ENCODE measurements at places on chromosomes 12 and 14. TPM values are rescaled to one million over a fixed set of nuclear protein-coding genes. Genes with fewer than 3 reads are reported as not detected.

DNA sequence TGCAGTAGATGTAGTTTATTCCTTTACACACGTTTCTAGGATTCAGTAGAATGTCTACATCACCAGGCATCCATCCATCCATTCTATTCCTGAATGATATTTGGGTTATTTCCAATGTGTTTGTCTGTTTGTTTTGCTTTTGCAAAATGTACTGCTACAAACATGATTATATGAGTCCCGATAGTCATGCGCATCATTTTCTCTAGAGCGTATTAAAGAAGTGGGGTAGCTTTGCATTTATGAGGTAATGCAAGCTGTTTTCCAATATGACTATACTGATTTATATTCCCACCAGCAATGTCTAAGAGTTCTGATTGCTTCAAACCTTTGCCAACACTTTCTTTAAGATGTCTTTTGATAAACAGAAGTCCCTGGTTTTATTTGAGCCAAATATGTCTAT, 253.2 kb downstream of the NOVA1 start:
- H3K4me1 ChIP-seq: no peaks in the 10 kb centered on the region
- no peaks in the 10 kb centered on the region for H3K27me3 ChIP-seq
- H3K27ac ChIP-seq: no peak overlapping the region
- no peaks in the 10 kb centered on the region for H3K36me3 ChIP-seq

- peaks cover 22% of the 10 kb centered on the region for H3K4me1 ChIP-seq
- no peak for DNase-seq
- no peaks in the 10 kb centered on the region for H3K27me3 ChIP-seq
Observed at GRCh38 chr14:100827101-100828021, 1.4 kb downstream of the MEG3 start.

GRCh38 chr12:19893514-19893913, 454.2 kb downstream of the AEBP2 start:
- H3K27ac ChIP-seq: no peak overlapping the region
- H3K4me1 ChIP-seq: peaks cover 3% of the 10 kb centered on the region
- no peaks in the 10 kb centered on the region for H3K27me3 ChIP-seq
- DNase-seq: no peak

- no peak overlapping the region for H3K4me3 ChIP-seq
- no peaks in the 10 kb centered on the region for H3K36me3 ChIP-seq
- no peaks in the 10 kb centered on the region for H3K4me1 ChIP-seq
- H3K27me3 ChIP-seq: no peaks in the 10 kb centered on the region
- no peak overlapping the region for H3K27ac ChIP-seq
Observed at GRCh38 chr12:65490250-65490649, 211.8 kb downstream of the MSRB3 start.

- no peak overlapping the region for H3K4me3 ChIP-seq
- no peak overlapping the region for H3K27ac ChIP-seq
- no peaks in the 10 kb centered on the region for H3K27me3 ChIP-seq
- no peaks in the 10 kb centered on the region for H3K36me3 ChIP-seq
- no peak for DNase-seq
- H3K4me1 ChIP-seq: no peaks in the 10 kb centered on the region
Observed at GRCh38 chr12:16542586-16542985, 63.4 kb downstream of the LMO3 start.

GRCh38 chr12:79838359-79838758, 96.5 kb downstream of the PPP1R12A start:
- DNase-seq: no peak
- H3K4me3 ChIP-seq: no peak overlapping the region
- peaks cover 8% of the 10 kb centered on the region for H3K4me1 ChIP-seq
- no peak overlapping the region for H3K27ac ChIP-seq

DNA sequence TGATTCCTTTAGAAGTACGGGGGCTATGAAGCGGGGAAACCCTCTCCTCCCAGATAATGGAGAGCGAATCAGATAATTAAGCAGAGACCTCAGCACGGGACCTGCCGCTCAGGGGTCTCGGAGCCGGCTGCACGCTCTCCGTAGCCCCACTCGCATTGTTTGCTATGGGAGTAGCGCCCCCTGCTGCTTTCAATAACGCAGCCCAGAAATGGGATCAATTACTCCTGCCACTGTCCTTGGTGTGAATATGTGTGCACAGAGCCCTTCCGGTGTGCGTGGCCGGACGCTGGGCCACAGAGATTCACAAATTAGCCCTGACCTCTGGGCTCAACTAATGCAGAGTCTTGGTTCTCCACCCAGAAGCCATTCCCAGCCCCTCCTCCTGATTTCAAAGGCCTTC, 76.4 kb upstream of the TMEM132C start:
- no peak overlapping the region for H3K27ac ChIP-seq
- no peaks in the 10 kb centered on the region for H3K27me3 ChIP-seq
- no peaks in the 10 kb centered on the region for H3K36me3 ChIP-seq

DNA sequence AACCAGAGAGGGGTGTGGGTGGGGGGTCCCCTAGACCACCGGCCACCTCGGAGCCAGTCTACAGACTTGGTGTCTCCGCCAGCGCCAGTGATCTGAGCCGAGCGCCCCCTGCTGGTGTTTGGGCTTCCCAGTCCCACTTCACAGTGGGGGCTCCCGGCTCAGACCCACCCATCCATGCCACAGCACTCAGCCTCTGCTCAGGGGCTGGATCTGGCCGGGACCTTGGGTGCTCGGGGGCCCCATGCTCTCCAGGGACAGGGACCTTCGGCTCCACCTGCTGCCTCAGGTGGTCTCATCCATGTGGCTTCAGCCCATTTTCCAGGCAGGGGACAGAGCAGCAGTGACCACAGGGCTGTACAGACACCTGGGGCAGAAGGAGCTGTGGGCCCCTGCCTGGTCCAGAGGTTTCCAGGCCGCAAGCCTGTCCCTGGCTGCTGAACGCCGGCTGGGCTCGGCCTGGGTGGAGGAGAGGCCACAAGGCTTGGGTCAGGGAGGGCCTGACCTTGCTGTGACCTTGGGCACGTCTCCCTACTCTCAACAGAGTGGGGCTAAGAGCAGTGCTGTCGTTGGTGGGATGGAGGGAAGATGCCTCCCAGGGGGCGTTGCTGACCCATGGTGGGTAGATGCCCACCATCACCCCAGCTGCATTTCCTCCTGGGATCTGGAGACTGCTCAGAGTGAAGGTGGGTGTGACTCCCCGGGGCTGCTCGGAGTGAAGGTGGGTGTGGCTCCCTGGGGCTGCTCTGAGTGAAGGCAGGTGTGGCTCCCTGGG, 86.3 kb downstream of the KIF26A start:
- H3K27me3 ChIP-seq: no peaks in the 10 kb centered on the region
- peak overlapping the region; percentile 100 for H3K27ac ChIP-seq
- no peak overlapping the region for H3K4me3 ChIP-seq
- peaks cover 66% of the 10 kb centered on the region for H3K4me1 ChIP-seq
- no peaks in the 10 kb centered on the region for H3K36me3 ChIP-seq
- peak; percentile 67 for DNase-seq

DNA sequence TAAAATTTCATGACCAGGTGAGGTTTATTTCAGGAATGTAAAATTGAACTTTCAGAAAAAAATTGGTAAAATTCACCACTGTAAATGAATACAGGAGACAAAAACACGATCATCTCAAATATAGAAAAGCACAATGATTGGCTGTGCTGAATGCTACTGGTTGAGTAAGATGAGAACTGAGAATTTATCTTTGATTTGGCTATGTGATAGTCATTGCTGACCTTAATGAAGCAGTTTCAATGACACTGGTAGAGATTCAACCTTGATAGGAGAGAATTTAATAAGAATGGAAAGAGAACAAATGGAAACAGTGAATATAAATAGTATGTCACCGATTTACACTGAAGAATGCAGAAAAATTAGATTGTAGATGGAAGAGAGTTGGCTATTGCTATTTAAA, 6.4 kb upstream of the PMCH start:
- no peaks in the 10 kb centered on the region for H3K36me3 ChIP-seq
- no peak overlapping the region for H3K4me3 ChIP-seq
- H3K27ac ChIP-seq: no peak overlapping the region
- DNase-seq: no peak

- no peaks in the 10 kb centered on the region for H3K36me3 ChIP-seq
- H3K4me3 ChIP-seq: no peak overlapping the region
- DNase-seq: no peak
- H3K27me3 ChIP-seq: no peaks in the 10 kb centered on the region
- no peak overlapping the region for H3K27ac ChIP-seq
Observed at GRCh38 chr14:85180876-85181275, 349.1 kb upstream of the FLRT2 start.

DNA sequence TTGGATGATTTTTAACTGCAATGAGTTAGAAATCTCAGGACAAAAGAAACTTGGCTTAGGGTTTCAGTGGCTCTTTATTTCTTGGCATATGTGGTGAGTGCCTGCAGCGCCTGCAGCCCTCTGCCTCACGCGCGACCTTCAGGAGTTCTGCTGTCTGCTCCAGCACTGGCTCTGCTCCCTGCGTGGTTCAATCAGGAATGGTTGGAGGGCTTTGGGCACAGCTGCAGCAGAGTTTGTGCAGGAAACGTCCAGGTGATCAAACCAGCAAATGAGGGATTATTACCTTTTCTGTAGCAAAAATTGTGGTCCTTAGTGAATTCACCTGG, 19.8 kb downstream of the PPM1H start:
- H3K4me1 ChIP-seq: no peaks in the 10 kb centered on the region
- H3K4me3 ChIP-seq: no peak overlapping the region
- H3K27me3 ChIP-seq: peaks cover 53% of the 10 kb centered on the region
- H3K27ac ChIP-seq: no peak overlapping the region
- DNase-seq: no peak

GRCh38 chr12:113174461-113175384, 10.6 kb downstream of the DDX54 start:
- H3K36me3 ChIP-seq: peaks cover 66% of the 10 kb centered on the region
- H3K27ac ChIP-seq: no peak overlapping the region
- H3K27me3 ChIP-seq: no peaks in the 10 kb centered on the region
- H3K4me1 ChIP-seq: no peaks in the 10 kb centered on the region
- no peak overlapping the region for H3K4me3 ChIP-seq
- DNase-seq: peak; percentile 91

- DNase-seq: no peak
- H3K4me3 ChIP-seq: no peak overlapping the region
- no peaks in the 10 kb centered on the region for H3K36me3 ChIP-seq
- H3K4me1 ChIP-seq: peaks cover 7% of the 10 kb centered on the region
Observed at GRCh38 chr12:12788131-12788530, 2.7 kb downstream of the APOLD1 start.

- H3K36me3 ChIP-seq: peaks cover 10% of the 10 kb centered on the region
- H3K27ac ChIP-seq: peak overlapping the region; percentile 22
- no peak for DNase-seq
- no peaks in the 10 kb centered on the region for H3K4me1 ChIP-seq
- no peak overlapping the region for H3K4me3 ChIP-seq
Observed at GRCh38 chr12:27367078-27367477, 34.4 kb downstream of the BMAL2 start.

- no peaks in the 10 kb centered on the region for H3K4me1 ChIP-seq
- no peaks in the 10 kb centered on the region for H3K36me3 ChIP-seq
- no peak overlapping the region for H3K4me3 ChIP-seq
- H3K27me3 ChIP-seq: no peaks in the 10 kb centered on the region
- DNase-seq: no peak
Observed at GRCh38 chr12:120930032-120930431, 25.9 kb upstream of the SPPL3 start.

GRCh38 chr14:102929241-102930137, 7.0 kb downstream of the AMN start:
- H3K4me1 ChIP-seq: no peaks in the 10 kb centered on the region
- peaks cover 9% of the 10 kb centered on the region for H3K36me3 ChIP-seq
- no peak overlapping the region for H3K4me3 ChIP-seq
- peak; percentile 69 for DNase-seq

DNA sequence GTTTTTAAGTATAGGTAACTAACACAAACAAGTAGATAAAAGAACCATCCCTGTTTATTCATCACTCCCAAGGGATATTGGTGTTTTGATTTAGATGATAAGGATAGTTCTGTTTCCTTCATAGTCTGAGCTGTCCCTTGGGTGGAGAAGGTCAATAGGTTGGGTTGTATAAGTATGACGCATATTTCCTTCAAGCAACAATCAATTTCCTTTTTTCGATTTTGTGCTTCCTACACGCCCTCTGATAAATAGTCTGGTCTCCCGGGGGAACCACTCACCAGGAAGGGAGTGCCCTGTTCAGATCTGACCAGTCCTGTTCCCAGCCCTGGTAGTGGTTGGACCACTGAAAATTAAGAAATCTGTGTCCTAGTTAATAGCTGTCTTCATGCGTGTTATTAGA, 378.8 kb upstream of the FAR2 start:
- no peak overlapping the region for H3K4me3 ChIP-seq
- H3K36me3 ChIP-seq: no peaks in the 10 kb centered on the region
- no peaks in the 10 kb centered on the region for H3K4me1 ChIP-seq
- H3K27me3 ChIP-seq: no peaks in the 10 kb centered on the region
- no peak overlapping the region for H3K27ac ChIP-seq

DNA sequence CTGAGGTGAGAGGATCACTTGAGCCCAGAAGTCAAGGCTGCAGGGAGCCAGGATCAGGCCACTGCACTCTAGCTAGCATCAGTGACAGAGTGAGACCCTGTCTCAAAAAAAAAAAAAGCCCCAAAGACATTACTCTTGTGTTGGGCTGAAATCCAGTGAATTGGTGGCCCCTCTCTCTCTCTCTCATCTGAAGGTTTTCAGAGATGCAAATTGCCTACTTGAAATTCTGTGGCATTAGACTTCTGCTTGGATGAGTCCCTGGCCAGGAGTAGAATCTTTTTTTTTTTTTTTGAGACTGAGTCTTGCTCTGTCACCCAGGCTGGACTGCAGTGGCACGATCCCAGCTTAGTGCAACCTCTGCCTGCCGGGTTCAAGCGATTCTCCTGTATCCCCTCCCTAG, 112.0 kb upstream of the ATF7IP start:
- no peaks in the 10 kb centered on the region for H3K27me3 ChIP-seq
- DNase-seq: no peak
- H3K4me1 ChIP-seq: peaks cover 8% of the 10 kb centered on the region
- H3K27ac ChIP-seq: no peak overlapping the region

DNA sequence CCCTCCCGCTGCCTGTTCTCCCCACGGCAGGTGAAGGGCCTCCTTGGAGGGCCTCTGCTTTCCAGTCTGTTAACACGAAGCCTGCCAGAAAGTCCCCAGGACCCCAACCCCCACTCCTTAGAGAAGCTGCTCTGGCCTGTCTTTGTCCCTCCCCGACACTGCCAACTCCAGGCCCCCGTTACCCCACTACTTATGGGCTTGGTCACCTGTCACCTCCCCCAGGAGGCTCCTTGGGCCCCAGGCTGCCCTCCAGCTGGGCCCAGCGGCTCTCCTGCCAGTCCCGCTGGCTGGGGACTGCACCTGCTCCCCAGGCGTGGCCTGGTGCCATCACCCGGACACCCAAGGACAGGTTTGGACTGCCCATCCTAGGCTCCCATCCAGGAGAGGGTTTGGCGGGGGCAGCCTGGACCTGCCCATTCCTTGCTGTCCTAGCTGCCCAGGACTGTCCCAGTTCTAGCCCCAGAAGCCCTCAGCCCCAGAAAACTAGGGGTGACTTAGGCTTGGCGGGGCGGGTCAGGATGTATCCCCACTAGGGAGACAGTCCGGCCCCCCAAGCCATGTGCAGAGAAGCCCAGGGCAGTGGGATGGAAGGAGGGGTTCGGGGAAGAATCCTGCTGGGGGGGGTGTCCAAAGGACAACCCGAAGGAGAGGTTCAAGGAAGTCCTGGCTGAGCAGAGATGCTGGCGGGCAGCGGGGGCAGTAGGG, 155.7 kb upstream of the C14orf180 start:
- no peak overlapping the region for H3K4me3 ChIP-seq
- DNase-seq: peak; percentile 34
- H3K36me3 ChIP-seq: no peaks in the 10 kb centered on the region
- no peak overlapping the region for H3K27ac ChIP-seq

NAA30 gene
- 4.3 TPM for polyA plus RNA-seq

CCDC91 gene
- 13.0 TPM for polyA plus RNA-seq

CLEC2A gene
- not detected for polyA plus RNA-seq

FSCB gene
- not detected for polyA plus RNA-seq

KRT5 gene
- polyA plus RNA-seq: not detected

TAS2R9 gene
- not detected for polyA plus RNA-seq

TOMM20L gene
- polyA plus RNA-seq: not detected

CLEC4E gene
- not detected for polyA plus RNA-seq

CLEC6A gene
- not detected for polyA plus RNA-seq
